ENCODE measurements at places on chromosomes 12 and 14.

- H3K27me3 ChIP-seq, result peaks cover 65% of the 10 kb centered on the region
- peak overlapping the region; percentile 24 for H3K4me3 ChIP-seq
- H3K27ac ChIP-seq, result no peak overlapping the region
- H3K36me3 ChIP-seq, result no peaks in the 10 kb centered on the region
- H3K4me1 ChIP-seq, result no peaks in the 10 kb centered on the region
Observed at GRCh38 chr12:54047160-54047963, 6.3 kb upstream of the HOXC4 start.

- no peaks in the 10 kb centered on the region for H3K4me1 ChIP-seq
- no peaks in the 10 kb centered on the region for H3K27me3 ChIP-seq
- DNase-seq, result no peak
Observed at GRCh38 chr12:91331371-91331770, 148.8 kb upstream of the DCN start.

- no peaks in the 10 kb centered on the region for H3K36me3 ChIP-seq
- H3K27ac ChIP-seq, result peak overlapping the region; percentile 72
- no peaks in the 10 kb centered on the region for H3K27me3 ChIP-seq
- peaks cover 69% of the 10 kb centered on the region for H3K4me1 ChIP-seq
- H3K4me3 ChIP-seq, result no peak overlapping the region
Observed at GRCh38 chr14:75450381-75451276, 22.8 kb downstream of the JDP2 start.

GRCh38 chr12:8156416-8156815 is 399 bp upstream of the ZNF705A start:
- H3K4me1 ChIP-seq, result no peaks in the 10 kb centered on the region
- DNase-seq, result no peak
- no peak overlapping the region for H3K27ac ChIP-seq
- no peaks in the 10 kb centered on the region for H3K27me3 ChIP-seq

GRCh38 chr14:68535404-68536017 is 257.4 kb downstream of the ZFP36L1 start:
- H3K27ac ChIP-seq, result no peak overlapping the region
- no peak for DNase-seq
- H3K36me3 ChIP-seq, result no peaks in the 10 kb centered on the region
- H3K4me1 ChIP-seq, result no peaks in the 10 kb centered on the region
- H3K27me3 ChIP-seq, result no peaks in the 10 kb centered on the region

- no peak for DNase-seq
- H3K4me3 ChIP-seq, result no peak overlapping the region
- H3K27me3 ChIP-seq, result no peaks in the 10 kb centered on the region
- H3K27ac ChIP-seq, result no peak overlapping the region
- no peaks in the 10 kb centered on the region for H3K4me1 ChIP-seq
Observed at GRCh38 chr12:104207416-104208205, 8.0 kb upstream of the TXNRD1 start.

- no peaks in the 10 kb centered on the region for H3K27me3 ChIP-seq
- no peak overlapping the region for H3K27ac ChIP-seq
- no peak overlapping the region for H3K4me3 ChIP-seq
Observed at GRCh38 chr14:38910092-38910491, 192.9 kb downstream of the SEC23A start.

DNA sequence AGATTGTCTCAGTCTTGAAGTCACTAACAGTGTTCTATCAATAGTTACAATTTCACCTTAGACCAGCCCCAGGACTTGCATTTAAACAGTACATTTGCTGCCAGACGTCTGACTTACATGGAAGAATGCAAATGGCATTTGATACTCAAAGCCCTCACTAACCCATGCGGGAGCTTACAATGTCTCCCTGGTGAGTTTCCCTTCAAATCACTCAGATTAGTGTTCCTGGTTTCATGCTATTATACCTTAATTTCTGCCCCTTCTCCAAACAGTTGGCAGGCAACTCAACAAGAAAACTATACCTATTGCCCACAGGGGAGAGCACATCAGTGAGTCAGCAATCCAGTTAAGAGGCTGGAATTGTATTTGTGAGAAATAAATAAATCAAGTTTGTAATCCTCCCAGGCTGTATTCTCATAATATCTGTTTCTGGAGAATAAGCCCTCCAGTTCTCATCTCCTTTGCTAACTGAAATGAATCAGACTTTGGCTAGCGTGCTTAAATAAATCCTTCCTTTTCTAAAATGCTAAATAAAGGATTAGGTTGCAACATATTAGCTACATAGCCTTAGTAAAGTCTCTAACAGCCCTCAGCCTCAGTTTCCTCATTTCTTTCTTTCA is 23.7 kb downstream of the GSTZ1 start:
- no peak overlapping the region for H3K27ac ChIP-seq
- no peaks in the 10 kb centered on the region for H3K4me1 ChIP-seq
- no peaks in the 10 kb centered on the region for H3K27me3 ChIP-seq
- H3K4me3 ChIP-seq, result no peak overlapping the region
- DNase-seq, result no peak

DNA sequence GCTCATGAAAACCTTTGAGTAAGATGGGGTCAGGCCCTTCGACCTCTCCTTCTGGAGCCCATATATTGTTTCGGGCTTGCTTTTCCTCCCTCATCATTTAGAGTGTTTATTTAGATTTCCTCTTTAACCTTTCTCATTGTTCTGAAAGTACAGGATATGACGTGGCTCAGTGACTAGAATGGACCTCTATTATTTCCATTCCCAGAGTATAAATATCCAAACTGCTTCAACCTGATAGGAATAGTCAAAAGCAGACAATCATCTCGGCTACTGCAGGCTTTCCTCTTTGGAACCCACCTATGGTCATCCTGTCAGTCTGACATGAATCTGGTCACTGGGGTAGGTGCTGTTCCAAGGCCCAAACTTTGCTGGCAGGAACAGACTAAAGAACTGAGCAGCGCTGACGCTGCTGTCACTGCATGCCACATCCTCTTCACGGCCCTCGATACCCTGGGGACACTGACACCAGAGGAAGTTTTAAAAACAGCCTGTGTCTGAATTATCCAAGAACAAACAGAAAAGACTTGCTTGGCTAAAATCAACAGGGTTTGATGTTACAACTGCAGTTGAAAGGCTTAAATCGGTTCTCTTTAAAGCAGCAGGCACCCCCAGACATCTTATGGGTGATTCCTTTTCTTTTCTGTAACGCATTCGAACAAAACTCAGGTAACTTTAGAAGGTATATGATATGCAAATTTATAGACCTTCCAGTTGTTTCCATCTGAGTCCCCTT is 5.0 kb upstream of the DDX47 start:
- peaks cover 8% of the 10 kb centered on the region for H3K4me1 ChIP-seq
- peak; percentile 71 for DNase-seq
- no peak overlapping the region for H3K4me3 ChIP-seq

- H3K4me3 ChIP-seq, result no peak overlapping the region
- H3K36me3 ChIP-seq, result no peaks in the 10 kb centered on the region
- DNase-seq, result no peak
- no peaks in the 10 kb centered on the region for H3K27me3 ChIP-seq
- H3K27ac ChIP-seq, result no peak overlapping the region
Observed at GRCh38 chr12:23350808-23351207, 598.7 kb downstream of the SOX5 start.

DNA sequence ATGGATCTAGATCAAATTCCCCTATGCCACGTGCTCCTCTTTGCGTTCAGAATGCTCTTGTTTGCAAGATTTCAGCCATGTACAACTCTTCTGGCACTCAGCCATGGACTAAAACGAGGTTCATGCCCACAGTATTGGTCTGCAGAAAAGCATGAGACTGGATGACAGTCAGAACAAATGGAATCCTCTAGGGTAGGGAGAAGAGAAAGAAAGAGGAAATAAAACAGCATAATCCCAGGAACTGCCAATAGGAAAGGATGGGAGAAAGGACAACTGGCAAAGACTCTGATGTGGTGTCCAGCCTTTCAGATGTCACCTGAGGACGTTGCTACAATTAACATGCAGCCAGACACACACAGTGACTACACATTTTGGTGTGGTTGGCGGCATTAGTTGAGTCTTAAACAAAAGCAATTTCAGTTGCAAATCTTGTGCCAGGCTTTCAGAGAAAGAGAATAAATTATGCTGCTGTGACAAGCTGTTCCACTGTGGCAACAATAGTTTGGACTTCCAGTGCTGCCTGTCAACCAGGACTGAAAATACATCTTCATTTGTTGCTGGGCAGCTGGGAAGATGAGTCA is 338.0 kb downstream of the RGS6 start:
- no peak overlapping the region for H3K4me3 ChIP-seq
- no peaks in the 10 kb centered on the region for H3K27me3 ChIP-seq

DNA sequence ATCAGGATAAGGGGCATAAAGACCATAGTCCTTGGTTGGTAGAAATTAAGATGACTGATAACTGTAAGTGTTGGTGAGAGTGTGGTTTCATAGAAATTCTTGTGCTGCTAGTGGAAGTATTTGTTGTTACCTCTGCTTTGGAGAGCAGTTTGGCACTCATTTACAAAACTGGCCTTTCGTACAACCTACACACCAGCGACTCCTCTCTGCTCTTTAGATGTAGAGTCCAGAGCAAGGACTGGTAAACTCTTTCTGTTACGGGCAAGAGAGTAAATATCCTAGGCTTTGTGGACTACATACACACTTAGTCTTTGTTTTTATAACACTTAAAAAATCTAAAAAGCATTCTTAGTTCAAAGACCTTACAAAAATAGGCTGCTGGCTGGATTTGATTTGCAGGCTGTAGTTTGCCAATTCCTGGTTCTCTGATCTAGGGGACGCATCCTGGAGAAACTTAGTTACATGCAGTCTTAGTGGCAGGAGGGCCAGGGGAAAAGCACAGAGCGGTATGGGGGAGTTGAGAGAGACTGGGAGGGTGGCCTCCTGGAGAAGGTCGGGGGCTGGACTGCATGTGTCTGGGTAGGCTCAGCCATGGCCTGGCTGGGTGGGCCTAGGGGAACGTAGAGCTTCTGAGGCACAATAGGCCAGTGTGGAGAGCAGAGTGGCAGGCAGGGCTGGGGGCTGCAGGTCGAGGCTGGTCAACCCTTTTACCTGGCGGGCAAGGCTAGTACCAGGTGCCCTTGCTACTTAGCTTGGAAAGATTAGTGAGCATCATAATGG is 55.3 kb upstream of the AMN start:
- peaks cover 4% of the 10 kb centered on the region for H3K36me3 ChIP-seq
- no peaks in the 10 kb centered on the region for H3K27me3 ChIP-seq
- no peak overlapping the region for H3K4me3 ChIP-seq
- no peak for DNase-seq
- no peaks in the 10 kb centered on the region for H3K4me1 ChIP-seq
- no peak overlapping the region for H3K27ac ChIP-seq

GRCh38 chr14:55071870-55072640 is 20.6 kb downstream of the MAPK1IP1L start:
- H3K27ac ChIP-seq, result peak overlapping the region; percentile 71
- no peak for DNase-seq
- H3K27me3 ChIP-seq, result no peaks in the 10 kb centered on the region
- H3K4me3 ChIP-seq, result no peak overlapping the region
- no peaks in the 10 kb centered on the region for H3K36me3 ChIP-seq

GRCh38 chr14:92093320-92093719 is 13.1 kb downstream of the ATXN3 start:
- DNase-seq, result no peak
- H3K27ac ChIP-seq, result no peak overlapping the region
- H3K4me1 ChIP-seq, result no peaks in the 10 kb centered on the region
- H3K36me3 ChIP-seq, result peaks cover 70% of the 10 kb centered on the region
- H3K27me3 ChIP-seq, result no peaks in the 10 kb centered on the region
- H3K4me3 ChIP-seq, result no peak overlapping the region

DNA sequence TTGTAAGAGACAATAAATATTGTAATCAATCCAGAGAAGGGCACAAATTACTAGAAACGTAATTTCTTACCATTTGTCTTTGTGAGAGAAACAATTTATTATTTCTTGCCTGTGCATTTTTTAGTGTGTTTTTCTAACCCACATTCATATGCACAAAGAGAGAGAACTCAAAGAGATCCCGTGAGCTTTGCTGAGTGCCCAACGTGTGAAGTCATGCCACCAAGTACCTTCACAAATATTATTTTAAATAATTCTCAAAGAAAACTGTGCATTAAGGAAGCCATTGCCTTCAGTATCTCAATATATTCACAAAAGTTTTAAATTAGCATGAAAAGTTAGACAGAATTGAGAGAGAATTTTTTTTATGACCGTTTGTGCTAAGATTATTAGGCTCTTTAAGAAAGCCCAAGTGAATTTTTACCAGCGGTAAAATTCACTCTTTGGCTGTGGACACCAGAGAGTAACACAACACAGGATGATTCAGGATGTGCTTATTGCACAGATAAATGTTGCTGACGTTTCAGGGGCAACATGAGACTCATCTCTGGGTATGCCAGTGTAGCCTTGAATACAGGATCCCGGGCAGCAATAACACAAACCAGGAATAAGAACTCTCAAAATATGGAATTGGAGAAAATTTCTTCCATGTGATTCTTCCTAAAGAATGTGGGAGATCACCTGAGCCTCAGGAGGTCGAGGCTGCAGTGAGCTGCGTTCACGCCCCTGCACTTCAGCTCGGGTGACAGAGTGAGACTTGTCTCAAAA is 2.9 kb downstream of the ARHGDIB start:
- no peaks in the 10 kb centered on the region for H3K36me3 ChIP-seq
- H3K4me3 ChIP-seq, result peak overlapping the region; percentile 42
- H3K27me3 ChIP-seq, result no peaks in the 10 kb centered on the region
- DNase-seq, result no peak
- H3K4me1 ChIP-seq, result peaks cover 13% of the 10 kb centered on the region

GRCh38 chr12:84043355-84043754 is 869.2 kb downstream of the SLC6A15 start:
- H3K27me3 ChIP-seq, result no peaks in the 10 kb centered on the region
- no peak overlapping the region for H3K4me3 ChIP-seq
- no peaks in the 10 kb centered on the region for H3K36me3 ChIP-seq
- no peak for DNase-seq
- no peaks in the 10 kb centered on the region for H3K4me1 ChIP-seq

DNA sequence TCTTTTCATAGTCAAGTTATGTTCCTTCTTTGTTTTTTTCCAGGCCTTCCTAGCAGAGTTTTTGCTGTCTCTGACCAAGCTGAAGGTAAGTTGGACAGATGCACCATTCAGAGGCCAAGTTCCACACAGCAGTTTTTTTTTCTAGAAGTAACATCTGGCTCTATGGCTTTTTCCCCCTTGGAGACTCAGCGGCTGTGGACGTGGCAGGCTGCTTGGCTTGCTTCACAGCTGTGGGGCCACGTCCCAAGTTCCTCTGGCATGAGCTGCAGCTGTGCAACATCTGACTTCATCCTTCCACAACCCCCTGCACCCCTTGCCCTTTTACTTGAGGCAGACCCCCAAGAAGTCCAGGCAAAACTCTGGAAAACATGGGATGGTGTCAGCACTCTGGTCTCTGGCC is 24.2 kb upstream of the RHOJ start:
- peak overlapping the region; percentile 52 for H3K27ac ChIP-seq
- H3K27me3 ChIP-seq, result no peaks in the 10 kb centered on the region
- peaks cover 14% of the 10 kb centered on the region for H3K4me1 ChIP-seq
- no peaks in the 10 kb centered on the region for H3K36me3 ChIP-seq
- DNase-seq, result peak; percentile 76
- H3K4me3 ChIP-seq, result no peak overlapping the region

GRCh38 chr14:89493877-89494634 is 77.0 kb upstream of the FOXN3 start:
- H3K36me3 ChIP-seq, result no peaks in the 10 kb centered on the region
- no peaks in the 10 kb centered on the region for H3K27me3 ChIP-seq
- no peaks in the 10 kb centered on the region for H3K4me1 ChIP-seq
- no peak overlapping the region for H3K4me3 ChIP-seq
